ENCODE measurements at places on chromosomes 1 and 21. TPM values are rescaled to one million over a fixed set of nuclear protein-coding genes. Genes with fewer than 3 reads are reported as not detected.

Gene CLCA4
- not detected for total RNA-seq

Gene GPR25
- total RNA-seq = not detected

Gene LEFTY1
- not detected for total RNA-seq

Gene ALPL
- not detected for total RNA-seq

Gene FCGR3A
- total RNA-seq = not detected

Gene KCNJ10
- not detected for total RNA-seq

Gene FMN2
- total RNA-seq = not detected

Gene GSTM1
- not detected for total RNA-seq

Gene KCNH1
- total RNA-seq = not detected

Gene PRELP
- total RNA-seq = not detected

Gene SLC35F3
- 9.0 TPM for total RNA-seq

Gene SPSB1
- 0.40 TPM for total RNA-seq

Gene LRRC53
- not detected for total RNA-seq

Gene MTARC1
- not detected for total RNA-seq

Gene ATAD3C
- 1.0 TPM for total RNA-seq

Measured in activated CD8-positive, alpha-beta memory T cell treated with anti-CD3 and anti-CD28 coated beads for 36 hours (primary cell).